ENCODE measurements at places on chromosomes 3 and 15. TPM values are rescaled to one million over a fixed set of nuclear protein-coding genes. Genes with fewer than 3 reads are reported as not detected.

Gene RTP4
- 3.0 TPM for total RNA-seq

- no peak for DNase-seq
Observed at GRCh38 chr3:64905906-64906410, 218.2 kb upstream of the ADAMTS9 start.

GRCh38 chr3:17478673-17479072 is 263.8 kb downstream of the TBC1D5 start:
- DNase-seq, result no peak

DNA sequence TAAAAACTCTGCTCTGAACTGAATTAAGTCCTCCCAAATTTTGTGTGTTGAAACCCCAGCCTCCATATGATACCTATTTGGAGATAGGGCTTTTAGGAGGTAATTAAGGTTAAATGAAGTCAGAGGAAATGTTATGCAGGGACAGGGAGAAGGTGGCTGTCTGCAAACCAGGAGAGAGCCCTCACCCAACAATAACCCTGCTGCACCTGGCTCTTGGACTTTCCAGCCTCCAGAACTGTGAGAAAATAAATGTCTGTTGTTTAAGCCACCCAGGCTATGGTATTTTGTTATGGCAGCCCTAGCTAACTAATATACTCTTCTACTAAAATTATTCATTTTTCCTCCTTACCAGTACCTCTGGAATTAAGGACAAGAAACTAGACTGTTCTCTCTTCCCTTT is 79.5 kb downstream of the MEIS2 start:
- DNase-seq, result no peak

- no peak for DNase-seq
Observed at GRCh38 chr3:71786551-71786950, 1.6 kb upstream of the PROK2 start.

All from omental fat pad (tissue), 4 donors.